Peyer's patch (tissue), 4 donors: ENCODE measurements at places on chromosomes 5 and 9. TPM values are rescaled to one million over a fixed set of nuclear protein-coding genes. Genes with fewer than 3 reads are reported as not detected.
A peak's percentile ranks its signal among the peaks of the same experiment; 100 is the strongest.

- H3K36me3 ChIP-seq: no peaks in the 10 kb centered on the region
- peaks cover 4% of the 10 kb centered on the region for H3K27me3 ChIP-seq
- H3K4me3 ChIP-seq: no peak overlapping the region
- peak; percentile 34 for DNase-seq
- peaks cover 10% of the 10 kb centered on the region for H3K4me1 ChIP-seq
Observed at GRCh38 chr5:139847091-139847490, 51.5 kb downstream of the PSD2 start.

GRCh38 chr9:68895741-68896478, 118.0 kb downstream of the PRKACG start:
- DNase-seq: no peak
- H3K4me3 ChIP-seq: no peak overlapping the region
- H3K36me3 ChIP-seq: peaks cover 3% of the 10 kb centered on the region
- H3K4me1 ChIP-seq: no peaks in the 10 kb centered on the region

DNA sequence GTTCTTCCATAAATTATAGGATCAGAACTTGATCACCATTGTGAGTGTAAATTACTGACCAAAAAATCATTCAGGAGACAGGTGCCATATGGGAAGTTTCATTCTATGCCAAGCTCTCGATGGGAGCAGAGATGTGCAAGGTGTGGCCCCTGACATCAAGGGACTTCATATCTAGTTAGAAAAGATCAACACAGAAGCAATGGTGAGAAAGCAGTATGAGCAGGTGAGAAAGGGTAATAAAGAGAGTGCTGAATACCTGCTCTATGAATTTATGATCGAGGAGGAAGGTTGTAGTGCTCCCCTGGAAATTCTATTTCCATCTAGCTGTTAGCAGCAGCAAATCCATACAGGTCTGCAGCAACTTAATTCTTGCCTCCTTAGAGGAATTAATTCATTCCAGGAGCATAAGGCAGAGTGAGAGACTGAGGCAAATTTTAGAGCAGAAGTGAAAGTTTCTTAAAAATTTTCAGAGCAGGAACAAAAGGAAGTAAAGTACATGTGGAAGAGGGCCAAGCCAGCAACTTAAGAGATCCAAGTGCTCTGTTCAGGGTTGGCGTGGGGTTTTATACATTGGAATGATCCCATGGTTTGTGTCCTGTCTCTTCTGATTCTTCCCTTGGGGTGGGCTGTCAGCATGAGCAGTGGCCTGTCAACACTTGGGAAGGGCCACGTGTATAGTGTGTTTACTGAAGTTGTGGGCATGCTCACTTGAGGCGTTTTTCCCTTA, 181.8 kb downstream of the SAXO1 start:
- no peaks in the 10 kb centered on the region for H3K36me3 ChIP-seq
- no peaks in the 10 kb centered on the region for H3K27me3 ChIP-seq
- no peak for DNase-seq
- H3K4me3 ChIP-seq: no peak overlapping the region

GRCh38 chr9:136514022-136514714, 31.3 kb upstream of the SEC16A start:
- H3K27me3 ChIP-seq: no peaks in the 10 kb centered on the region
- no peak overlapping the region for H3K27ac ChIP-seq
- no peak for DNase-seq
- peaks cover 100% of the 10 kb centered on the region for H3K36me3 ChIP-seq

GRCh38 chr5:110965773-110966581, 105.5 kb upstream of the TSLP start:
- no peak for DNase-seq
- no peaks in the 10 kb centered on the region for H3K4me1 ChIP-seq
- H3K27ac ChIP-seq: no peak overlapping the region
- H3K27me3 ChIP-seq: no peaks in the 10 kb centered on the region

- H3K36me3 ChIP-seq: no peaks in the 10 kb centered on the region
- no peak overlapping the region for H3K4me3 ChIP-seq
- no peak overlapping the region for H3K27ac ChIP-seq
- no peaks in the 10 kb centered on the region for H3K27me3 ChIP-seq
- H3K4me1 ChIP-seq: no peaks in the 10 kb centered on the region
Observed at GRCh38 chr5:50691399-50692016, 25.1 kb downstream of the PARP8 start.

DNA sequence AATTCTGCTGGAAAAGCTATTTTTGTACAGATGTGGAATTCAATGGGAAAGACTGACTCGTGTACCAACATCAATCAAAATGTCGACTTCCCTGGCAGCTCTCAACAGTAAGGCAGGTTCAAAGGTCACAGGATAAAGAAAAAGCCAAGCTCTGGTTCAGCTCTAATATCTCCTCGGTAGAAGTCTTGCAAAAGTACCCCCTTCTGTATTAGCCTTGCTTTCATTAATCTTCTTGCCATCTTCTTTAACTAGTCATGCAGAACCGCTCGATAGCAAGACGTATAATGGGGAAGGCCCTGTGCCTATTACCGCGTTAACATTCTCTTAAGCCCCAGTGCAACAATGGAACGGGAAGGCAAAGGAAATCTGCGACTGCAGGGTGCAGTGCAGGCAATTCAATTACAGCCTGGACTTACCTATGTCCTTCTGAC, 201.2 kb downstream of the GAPVD1 start:
- no peak overlapping the region for H3K27ac ChIP-seq
- no peak overlapping the region for H3K4me3 ChIP-seq
- H3K36me3 ChIP-seq: no peaks in the 10 kb centered on the region

DNA sequence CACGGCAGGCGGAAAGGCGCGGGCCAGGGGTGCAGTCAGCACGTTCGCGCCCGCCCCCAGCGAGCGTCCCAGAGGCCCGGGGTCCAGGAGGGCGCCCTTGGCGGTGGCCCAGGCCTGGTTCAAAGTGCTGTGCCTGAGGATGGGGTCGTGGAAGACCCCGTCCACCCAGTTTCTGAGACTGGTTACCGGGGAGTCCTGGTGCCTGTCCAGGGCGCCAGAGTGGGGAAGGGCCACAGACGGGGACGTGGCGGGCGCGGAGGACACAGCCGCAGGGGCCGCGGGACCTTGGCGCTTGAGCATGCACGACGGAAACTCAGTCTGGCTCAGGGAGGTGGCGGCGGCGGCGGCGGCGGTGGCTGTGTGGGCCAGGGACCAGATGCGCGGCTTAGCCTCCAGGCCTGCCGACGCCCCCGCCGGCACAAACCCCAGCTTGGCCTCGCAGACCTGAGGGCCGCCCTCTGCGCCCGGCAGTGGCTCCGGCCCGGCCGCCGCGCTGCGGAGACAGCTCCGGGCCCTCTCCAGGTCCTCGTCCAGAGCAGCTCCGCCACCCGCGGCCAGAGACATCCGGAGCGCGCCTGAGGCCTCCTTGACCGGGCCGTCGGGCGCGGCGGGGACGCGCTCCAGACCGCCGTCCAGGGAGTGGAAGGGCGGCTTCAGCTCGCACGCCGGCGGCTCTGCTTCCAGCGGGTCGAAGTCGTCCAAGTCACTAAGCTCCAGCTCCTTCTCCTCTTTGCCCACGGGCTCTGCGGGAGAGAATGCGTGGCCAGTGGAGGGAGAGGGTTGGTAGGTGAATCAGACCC, 4.5 kb downstream of the IRX4 start:
- DNase-seq: no peak
- H3K4me3 ChIP-seq: no peak overlapping the region
- no peak overlapping the region for H3K27ac ChIP-seq
- no peaks in the 10 kb centered on the region for H3K36me3 ChIP-seq

GRCh38 chr5:132474881-132475496, 15.6 kb downstream of the IRF1 start:
- no peak for DNase-seq
- no peaks in the 10 kb centered on the region for H3K27me3 ChIP-seq

- H3K4me3 ChIP-seq: no peak overlapping the region
- DNase-seq: no peak
- no peaks in the 10 kb centered on the region for H3K27me3 ChIP-seq
- peak overlapping the region; percentile 55 for H3K27ac ChIP-seq
Observed at GRCh38 chr5:60521376-60522291, 178.3 kb downstream of the DEPDC1B start.

- no peak overlapping the region for H3K4me3 ChIP-seq
- H3K36me3 ChIP-seq: no peaks in the 10 kb centered on the region
- no peak for DNase-seq
- H3K4me1 ChIP-seq: no peaks in the 10 kb centered on the region
- no peaks in the 10 kb centered on the region for H3K27me3 ChIP-seq
Observed at GRCh38 chr5:71528206-71528605, 58.9 kb upstream of the MCCC2 start.

DNA sequence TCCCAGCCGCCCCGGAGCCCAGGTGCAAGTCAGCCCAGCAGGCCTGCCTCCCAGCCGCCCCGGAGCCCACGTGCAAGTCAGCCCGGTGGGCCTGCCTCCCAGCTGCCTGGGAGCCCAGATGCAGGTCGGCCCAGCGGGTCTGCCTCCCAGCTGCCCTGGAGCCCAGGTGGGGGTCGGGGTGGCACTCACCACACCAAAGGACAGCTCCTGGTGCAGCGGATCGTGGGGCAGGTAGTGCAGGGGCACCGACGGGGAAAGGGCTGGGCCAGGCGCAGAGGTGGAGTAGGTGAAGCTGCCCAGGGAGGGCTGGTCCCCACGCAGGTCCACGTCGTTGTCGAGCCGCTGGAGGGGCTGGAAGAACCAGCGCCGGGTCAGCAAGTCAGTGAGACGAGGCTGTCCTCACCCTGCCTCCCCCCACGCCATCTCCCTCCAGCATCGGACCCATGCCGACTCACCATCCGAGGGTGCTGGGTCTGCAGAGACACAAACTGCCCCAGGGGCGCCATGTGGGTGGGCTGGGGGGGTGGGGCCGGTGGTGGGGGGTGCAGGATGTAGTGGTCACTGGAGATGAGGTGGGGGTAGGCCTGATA, 6.7 kb downstream of the RNF44 start:
- peak overlapping the region; percentile 24 for H3K4me3 ChIP-seq
- no peaks in the 10 kb centered on the region for H3K36me3 ChIP-seq
- no peak for DNase-seq
- H3K27me3 ChIP-seq: no peaks in the 10 kb centered on the region
- H3K27ac ChIP-seq: peak overlapping the region; percentile 17
- H3K4me1 ChIP-seq: peaks cover 19% of the 10 kb centered on the region

DNA sequence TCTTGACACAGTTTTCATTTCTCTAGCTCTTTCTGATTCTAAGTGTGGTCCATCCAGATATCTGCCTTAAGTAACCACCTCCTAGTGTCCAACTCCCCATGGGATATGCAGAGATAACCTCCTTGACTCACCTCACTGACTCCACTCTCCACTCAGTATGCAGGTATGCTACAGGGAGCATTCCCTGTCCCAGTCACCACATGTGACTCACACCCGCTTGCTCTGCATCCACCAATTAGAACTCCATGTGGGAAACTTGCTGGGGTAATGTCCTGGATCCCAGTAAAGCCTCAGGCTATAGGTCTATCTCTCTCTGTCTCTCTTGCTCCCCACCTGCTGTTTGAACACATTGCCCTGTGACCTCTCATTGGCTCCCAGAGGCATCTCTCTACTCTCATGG, 563.9 kb downstream of the HTR1A start:
- no peak overlapping the region for H3K27ac ChIP-seq
- DNase-seq: no peak
- H3K4me3 ChIP-seq: no peak overlapping the region
- no peaks in the 10 kb centered on the region for H3K36me3 ChIP-seq

DNA sequence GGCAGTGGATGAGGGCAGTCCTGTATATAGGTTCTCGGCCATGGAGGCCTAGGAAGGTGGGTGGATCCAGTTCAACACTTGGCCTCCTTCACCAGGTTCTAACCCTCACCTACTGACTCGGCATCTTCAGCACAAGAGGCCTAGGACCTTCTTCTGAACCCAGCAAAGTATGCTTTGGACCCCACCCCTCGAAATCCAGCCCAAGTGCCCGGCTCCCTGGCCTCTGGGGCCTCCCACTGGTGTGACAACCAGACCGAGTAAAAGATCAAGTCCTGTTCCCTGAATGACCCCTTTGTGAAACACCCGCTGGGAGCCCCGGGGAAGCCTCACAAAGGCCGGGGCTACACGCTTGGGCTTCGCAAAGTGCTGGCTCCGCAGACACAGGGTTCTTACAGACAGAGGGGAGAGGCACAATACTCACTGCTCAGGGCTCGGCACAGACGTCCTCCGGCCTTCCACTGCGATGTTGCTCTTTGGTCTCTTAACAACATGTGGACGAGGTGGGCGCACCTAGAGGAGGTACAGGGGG, 47.0 kb downstream of the CRB2 start:
- H3K27ac ChIP-seq: no peak overlapping the region
- H3K4me3 ChIP-seq: no peak overlapping the region
- no peak for DNase-seq
- H3K36me3 ChIP-seq: no peaks in the 10 kb centered on the region
- no peaks in the 10 kb centered on the region for H3K27me3 ChIP-seq
- no peaks in the 10 kb centered on the region for H3K4me1 ChIP-seq

- peaks cover 7% of the 10 kb centered on the region for H3K4me1 ChIP-seq
- H3K27me3 ChIP-seq: no peaks in the 10 kb centered on the region
- H3K4me3 ChIP-seq: no peak overlapping the region
- H3K27ac ChIP-seq: no peak overlapping the region
Observed at GRCh38 chr9:107389617-107390071, 99.9 kb downstream of the KLF4 start.

DNA sequence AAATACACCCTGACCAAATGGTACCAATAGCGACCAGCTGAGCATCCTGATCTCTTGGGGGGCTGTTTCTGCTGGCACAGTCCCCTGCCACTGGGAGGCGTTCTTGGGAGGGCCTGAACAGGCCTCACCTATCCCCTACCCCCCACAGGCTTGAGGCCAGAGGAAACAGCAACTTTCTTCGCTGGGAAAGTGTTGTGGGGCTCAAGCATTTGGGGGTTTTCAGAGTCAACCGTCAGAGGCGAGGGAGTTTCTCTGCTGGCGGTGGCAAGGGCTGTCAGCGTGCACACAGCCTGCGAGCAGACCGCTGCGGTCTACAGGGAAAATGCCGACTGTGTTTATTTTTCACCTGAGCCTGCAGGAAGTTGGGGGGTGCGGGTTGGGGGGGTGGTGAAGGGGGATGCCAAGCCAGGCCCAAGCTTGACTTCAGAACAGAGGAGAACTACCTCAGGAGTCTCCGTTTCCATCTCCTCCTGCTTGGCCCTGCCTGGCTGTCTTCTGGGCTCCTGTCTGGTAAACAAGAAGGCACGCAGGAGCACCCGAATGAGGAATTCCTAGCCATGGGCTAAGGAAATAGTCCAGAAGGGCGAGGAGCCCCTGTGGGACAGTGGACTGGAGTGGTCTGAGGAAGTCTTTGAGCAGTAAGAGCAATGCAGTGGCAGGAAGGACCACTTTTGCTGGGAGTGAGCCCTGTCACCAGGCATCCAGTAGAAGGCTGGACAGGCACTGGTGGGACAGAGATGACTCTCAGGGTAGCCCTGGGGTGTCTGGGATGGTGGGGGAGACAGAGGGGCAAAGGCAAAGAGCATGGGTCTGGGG, 18.1 kb downstream of the TCF7 start:
- no peaks in the 10 kb centered on the region for H3K36me3 ChIP-seq
- H3K27ac ChIP-seq: peak overlapping the region; percentile 83
- no peak overlapping the region for H3K4me3 ChIP-seq
- peak; percentile 85 for DNase-seq
- H3K27me3 ChIP-seq: no peaks in the 10 kb centered on the region

GRCh38 chr5:178310130-178310865, 77.7 kb upstream of the PHYKPL start:
- no peaks in the 10 kb centered on the region for H3K27me3 ChIP-seq
- no peak overlapping the region for H3K4me3 ChIP-seq
- no peaks in the 10 kb centered on the region for H3K36me3 ChIP-seq

SPINK4 gene
- total RNA-seq: 256 TPM

BHMT2 gene
- 2.8 TPM for total RNA-seq

LHX3 gene
- not detected for total RNA-seq

ENTR1 gene
- total RNA-seq: 50.1 TPM

MARVELD2 gene
- total RNA-seq: 43.3 TPM

ZNF474 gene
- total RNA-seq: not detected
